Stimulated activated CD4-positive, alpha-beta T cell treated with anti-CD3 and anti-CD28 coated beads, Interleukin-2, amount 100 ng/mL, for 24 hours (primary cell): ENCODE measurements at places on chromosomes 2 and 18.

DNA sequence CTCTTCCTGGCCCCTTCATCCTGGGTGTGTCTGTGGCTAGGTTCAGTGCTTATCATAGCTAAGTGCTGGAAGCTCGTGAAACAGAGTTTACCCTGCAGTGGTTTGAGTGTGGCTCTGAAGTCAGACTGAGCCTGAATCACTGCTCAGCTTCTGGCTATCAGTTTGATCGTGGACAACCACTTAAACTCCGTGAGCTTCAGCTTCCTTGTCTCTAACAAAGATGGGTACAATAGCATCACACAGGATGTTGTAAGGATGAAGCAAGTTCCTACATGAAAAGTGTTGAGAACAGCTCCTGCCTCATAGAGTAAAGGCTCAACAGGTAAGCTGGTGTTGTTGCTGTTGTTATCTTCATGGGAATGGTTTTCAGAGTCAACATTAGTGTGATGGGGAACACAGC is 210.3 kb downstream of the CLIP4 start:
- DNase-seq = no peak

GRCh38 chr2:24123922-24124580 is 782 bp downstream of the FAM228B start:
- DNase-seq = no peak

DNA sequence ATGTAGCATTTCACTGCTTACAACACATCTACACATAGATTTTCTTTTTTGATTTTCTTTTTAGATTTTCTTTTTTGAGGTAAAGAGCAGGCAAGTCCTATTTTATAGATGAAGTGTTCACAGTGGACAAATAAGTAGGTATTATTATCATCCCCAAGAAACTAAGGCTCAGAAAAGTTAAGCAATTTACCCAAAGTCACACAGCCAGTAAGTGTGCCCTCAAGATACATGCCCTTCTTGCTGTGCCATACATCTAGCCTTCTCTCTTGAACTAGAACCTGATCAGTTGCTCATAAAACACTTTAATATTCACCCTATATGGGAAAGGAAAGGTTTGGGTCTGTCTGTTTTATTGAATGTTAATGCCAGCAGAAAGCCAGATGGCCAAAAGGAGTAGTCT is 50.3 kb downstream of the DAPL1 start:
- DNase-seq = no peak

- DNase-seq = no peak
Measured at GRCh38 chr2:99354070-99354469, 16.9 kb downstream of the EIF5B start.

- DNase-seq = peak; percentile 59
Measured at GRCh38 chr2:68714866-68715265, 19.7 kb upstream of the ARHGAP25 start.

GRCh38 chr2:102999958-103000357 is 238.1 kb downstream of the TMEM182 start:
- DNase-seq = no peak

DNA sequence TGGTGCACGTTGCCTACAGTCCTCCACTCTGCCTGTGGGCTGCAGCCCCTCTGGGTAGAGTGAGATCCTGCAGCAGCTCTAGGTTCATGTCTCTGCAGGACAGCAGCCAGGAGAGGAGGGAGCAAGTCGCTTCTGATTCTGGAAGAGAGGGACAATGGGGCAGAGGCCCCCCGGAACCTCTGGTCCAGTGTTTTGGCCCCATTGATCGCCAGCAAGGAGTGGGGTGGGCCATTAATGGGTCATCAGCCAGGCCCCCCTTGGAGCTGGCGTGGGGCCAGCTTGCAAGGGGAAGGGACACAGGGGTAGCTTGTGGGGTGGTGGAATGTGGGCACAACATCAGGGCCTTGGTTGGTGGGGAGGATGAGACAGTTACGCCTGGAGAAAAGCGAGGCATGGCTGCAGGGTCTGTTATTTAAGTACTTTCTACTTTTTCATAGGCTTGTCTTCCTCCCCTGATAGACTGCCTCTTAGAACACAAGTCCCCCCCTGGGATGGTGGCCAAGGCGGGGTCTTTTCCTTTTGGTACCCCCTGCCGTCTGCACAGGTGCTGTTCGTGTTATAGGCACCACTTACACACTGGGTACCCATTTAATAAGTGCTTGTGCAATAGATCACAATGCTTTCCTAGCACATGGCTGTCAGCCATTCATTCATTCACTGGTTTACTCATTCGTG is 44.6 kb downstream of the INHBB start:
- no peak for DNase-seq

DNA sequence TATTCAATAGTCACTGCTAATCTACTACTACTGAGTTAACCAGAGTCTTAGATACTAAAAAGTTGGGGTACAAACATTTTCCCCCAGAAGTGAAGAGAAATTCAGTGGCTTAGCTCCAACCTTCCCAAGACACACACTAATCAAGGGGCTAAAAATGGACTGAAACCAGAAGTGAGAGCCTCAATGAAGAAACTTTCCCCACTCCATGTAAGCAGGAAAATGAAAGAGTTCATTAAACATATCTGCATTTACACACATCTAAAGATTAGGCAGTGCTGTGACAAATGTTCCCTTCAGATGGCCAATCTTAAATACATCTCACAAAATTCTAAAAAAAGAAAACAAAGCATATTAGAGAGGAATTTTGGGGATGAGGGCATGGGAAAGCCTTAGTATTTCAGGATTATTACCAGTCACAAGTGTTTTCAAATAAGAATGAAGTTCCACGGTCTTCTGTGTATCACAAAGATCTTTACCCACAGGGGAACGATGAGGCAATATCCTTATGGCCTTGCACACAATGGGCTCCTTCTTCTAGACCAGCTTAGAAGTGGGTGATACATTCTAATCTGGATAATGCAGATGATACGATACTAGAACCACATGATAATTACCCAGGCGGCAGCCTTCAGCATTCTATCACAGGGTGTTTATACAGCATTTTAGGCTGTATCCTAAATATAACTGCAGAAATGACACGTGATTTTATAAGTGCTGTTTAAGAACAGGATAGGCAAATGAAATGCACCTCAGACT is 17.1 kb downstream of the ANKRD44 start:
- no peak for DNase-seq

DNA sequence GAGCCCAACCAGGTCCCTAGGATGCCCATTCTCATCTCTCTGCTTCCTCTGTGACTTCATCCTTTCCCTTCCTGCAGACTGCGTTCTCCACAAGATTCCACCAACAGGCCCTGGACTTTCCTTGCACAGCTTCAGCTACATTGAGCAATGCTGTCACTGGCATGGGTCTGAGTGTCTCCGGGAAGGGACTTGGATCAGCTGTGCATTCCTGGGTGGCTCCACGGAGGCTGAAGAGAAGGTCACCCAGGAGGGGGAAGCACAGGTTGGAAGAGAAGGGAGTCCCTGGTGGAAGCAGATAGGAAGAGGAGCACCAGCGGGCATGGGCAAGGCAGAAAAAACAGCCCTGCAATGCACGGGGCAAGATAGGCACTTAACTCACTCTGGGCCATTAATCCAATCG is 140.5 kb downstream of the UXS1 start:
- DNase-seq = no peak

DNA sequence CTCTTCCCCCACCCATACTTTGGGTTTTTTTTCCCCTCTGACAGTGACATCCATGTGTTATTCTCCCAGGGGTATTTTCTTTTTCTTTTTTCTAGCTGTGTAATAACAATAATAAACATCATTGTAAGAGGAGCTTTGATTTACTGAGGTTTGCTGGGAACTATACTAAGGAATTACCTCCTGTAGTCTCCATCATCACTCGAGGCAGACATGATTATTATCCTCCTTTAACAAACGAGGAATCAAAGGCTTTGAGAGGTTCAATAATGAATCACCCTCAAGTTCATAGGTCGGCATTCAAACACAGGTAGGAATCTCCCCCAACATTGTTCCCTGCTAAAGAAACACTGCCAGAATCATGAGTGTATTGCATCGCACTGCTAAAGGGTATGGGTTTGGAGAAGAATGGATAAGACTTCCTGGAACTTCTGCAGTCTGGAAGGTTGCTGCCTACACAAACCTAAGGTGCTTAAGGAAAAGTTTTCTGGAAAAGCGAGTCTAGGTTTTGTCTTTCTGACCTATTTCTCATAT is 260.2 kb upstream of the SESTD1 start:
- DNase-seq = no peak

DNA sequence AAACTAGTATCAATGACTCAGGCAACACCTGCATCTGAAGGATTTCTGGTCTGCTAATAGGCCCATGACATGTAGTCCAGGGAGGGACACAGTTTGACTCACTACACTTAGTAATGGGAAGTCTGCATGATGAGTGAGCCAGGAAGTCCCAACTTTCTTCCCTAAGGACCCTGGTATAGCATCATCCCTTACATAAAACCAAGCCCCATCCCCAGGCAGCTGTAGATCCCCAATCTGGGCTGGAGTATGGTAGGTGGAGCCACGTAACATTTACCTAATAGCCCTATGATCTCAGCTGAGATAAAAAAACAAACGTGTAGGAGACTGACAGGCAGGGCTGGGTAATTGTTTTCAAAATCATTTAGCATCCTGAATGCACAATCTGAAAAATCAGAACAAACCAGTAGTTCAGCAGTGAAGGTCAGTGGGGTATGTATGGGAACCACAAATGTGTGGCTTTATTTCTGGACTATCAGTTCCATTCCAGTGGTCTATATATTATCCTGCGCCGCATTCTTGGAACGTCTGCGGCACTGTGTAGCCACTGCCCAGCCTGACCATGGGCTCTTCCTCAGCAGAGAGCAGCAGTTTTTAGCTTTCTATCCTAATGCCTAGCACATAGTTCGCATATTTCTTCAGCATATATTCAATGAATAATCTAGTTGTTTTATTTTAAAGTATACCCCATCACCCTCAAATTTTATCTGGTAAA is 33.5 kb downstream of the EPB41L3 start:
- no peak for DNase-seq

DNA sequence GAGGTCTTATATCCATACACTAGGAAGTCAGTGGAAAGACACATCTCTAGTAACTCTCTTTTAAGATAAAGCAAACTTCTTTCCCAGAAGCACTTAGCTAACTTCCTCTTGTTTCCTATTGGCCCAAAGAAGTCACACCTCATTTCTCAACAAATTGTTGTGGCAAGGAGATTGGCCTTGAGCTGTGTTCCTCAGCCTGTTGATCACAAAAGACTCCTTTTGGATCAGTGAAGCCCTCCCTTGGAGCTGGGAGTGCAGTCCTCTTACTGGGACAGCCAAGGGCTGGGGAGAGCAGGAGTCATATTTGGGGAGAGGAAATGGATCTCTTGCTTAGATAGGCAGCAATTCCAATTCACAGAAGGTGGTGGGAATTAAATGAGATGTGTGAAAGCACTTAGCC is 51.2 kb upstream of the DAPL1 start:
- DNase-seq = no peak

DNA sequence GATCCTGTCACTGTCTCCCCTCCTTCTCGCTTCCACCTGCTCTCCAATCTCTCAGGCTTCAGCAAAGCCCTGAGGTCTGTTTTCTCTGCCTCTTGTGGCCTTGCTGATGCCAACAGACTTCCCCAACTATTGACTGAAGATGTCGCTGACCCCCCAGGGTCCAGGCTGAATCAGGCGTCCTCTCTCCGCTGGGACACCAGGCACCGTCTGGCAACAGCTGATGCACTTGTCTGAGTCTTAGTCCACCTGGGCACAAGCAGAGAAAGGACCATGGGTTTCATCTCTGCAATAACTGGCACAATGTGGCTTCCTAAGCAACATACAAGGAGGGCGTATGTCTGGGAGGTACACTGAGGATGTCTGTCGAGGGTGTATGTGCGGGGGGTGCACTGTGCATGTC is 248.7 kb upstream of the MYT1L start:
- peak; percentile 6 for DNase-seq

DNA sequence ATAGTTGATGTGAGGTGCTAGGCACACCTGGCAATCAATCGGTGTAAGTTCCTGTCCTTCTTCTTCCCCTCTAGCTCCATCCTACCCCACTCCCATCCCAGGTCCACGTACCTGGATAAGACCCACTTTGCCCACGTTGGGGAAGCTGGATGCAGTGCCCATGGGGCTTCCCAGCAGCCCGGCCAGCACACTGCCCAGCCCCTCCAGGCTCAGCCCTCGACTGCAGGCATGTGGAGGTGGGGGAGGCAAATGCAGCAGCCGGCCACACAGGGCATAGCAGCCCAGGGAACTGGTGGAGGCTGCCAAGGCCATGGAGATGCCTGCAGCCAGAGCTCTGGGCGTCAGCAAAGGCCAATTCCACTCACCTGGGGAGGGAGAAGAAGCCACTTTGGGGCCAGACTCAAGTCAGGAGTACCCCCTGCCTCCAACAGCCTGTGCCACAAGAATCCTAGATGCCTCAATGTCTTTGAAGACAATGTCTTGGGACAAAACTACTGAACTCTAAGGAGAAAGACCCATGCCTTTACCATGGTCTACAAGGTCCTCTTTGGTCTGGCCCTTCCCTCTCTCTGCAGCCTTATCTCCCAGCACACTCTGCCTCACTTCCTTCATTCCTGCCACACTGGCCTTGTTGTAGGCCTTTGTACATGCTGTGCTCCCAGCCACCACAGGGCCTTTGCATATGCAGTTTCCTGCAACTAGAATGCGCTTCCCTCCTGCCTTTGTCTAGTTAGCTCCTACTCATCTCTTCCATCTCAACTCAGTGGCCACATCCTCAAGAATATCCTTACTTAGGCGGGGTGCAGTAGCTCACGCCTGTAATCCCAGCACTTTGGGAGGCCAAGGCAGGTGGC is 4.5 kb downstream of the SLC23A3 start:
- no peak for DNase-seq

- DNase-seq = peak; percentile 60
Measured at GRCh38 chr2:96156011-96156820, 11.0 kb upstream of the DUSP2 start.

- peak; percentile 53 for DNase-seq
Measured at GRCh38 chr2:7567646-7568045, 650.4 kb downstream of the RNF144A start.

GRCh38 chr18:76410033-76410432 is 85.0 kb downstream of the ZNF516 start:
- no peak for DNase-seq

- no peak for DNase-seq
Measured at GRCh38 chr2:207157731-207158130, 8.0 kb downstream of the KLF7 start.

GRCh38 chr2:129828792-129829191 is 150.7 kb upstream of the RAB6C start:
- no peak for DNase-seq

DNA sequence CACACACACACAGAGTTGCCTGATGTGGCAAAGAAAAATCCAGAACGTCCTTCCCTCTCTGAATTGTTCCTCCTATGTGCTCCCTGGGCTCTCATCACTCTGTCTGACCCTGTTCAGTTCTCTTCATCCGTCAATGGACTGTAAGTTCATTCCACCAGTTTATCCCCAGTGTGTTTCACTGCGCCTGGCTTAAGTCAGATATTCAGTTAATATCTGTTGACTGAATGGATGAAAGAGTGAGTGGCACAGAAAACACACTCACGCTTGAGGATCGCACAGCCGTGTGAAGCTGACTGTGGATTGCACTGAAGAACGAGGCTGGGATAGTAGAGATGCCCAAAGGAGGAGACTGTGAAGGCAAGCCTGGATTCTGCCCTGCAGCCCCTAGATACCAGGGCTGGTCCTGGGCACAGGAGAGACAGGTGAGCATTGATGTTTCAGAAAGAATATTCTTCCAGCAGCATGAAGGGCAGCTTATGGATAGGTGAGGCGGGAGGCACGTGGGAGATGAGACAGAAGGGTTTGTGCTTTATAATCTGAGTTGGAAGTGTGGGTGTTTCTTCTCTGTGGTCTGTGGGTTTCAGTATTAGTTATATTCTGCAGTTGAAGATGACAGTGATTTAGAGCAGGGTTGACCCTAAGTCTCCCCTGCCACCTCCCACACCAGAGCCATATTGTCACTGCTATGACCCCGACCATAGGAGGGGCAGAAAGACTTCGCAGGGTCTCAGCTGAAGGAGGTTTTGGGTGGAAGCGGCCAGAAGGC is 129.9 kb downstream of the SOCS6 start:
- no peak for DNase-seq
